ENCODE measurements at places on chromosomes 3 and 15. TPM values are rescaled to one million over a fixed set of nuclear protein-coding genes. Genes with fewer than 3 reads are reported as not detected.
A peak's percentile ranks its signal among the peaks of the same experiment; 100 is the strongest.

- DNase-seq, result no peak
Observed at GRCh38 chr3:97778152-97778551, 13.6 kb downstream of the ARL6 start.

- DNase-seq, result peak; percentile 33
Observed at GRCh38 chr15:74978503-74978902, 16.9 kb upstream of the SCAMP5 start.

The SAXO2 gene
- total RNA-seq, result 0.58 TPM

The MNS1 gene
- total RNA-seq, result 0.66 TPM

The ACTRT3 gene
- not detected for total RNA-seq

- DNase-seq, result no peak
Observed at GRCh38 chr3:16940769-16941700, 56.3 kb downstream of the PLCL2 start.

GRCh38 chr3:171213178-171213577 lies 186.7 kb upstream of the SLC2A2 start:
- no peak for DNase-seq

DNA sequence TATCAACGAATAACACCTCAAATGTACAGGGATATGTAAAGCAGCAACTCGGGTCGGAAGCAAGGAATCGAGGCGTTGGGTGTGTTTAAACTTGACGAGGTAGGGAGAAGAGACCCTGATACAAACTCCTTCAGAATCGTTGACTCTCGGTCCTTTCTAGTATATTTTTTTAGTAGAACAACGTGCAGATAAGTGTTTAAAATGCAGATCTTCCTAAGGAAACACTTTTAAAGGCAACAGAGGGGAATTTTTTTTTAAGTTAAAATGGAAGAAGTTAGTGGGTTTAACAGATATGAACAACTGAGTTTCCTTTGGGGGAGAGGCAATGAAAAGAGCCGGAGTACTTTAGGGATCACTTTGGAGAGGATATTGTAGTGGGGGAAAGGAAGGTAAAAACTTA lies 1.1 kb upstream of the KPNA4 start:
- DNase-seq, result no peak

The CAPN3 gene
- total RNA-seq, result 0.43 TPM

The OCA2 gene
- total RNA-seq, result 0.12 TPM

GRCh38 chr3:179510496-179510895 lies 52.2 kb upstream of the ACTL6A start:
- no peak for DNase-seq

The RPUSD3 gene
- total RNA-seq, result 44.5 TPM

DNA sequence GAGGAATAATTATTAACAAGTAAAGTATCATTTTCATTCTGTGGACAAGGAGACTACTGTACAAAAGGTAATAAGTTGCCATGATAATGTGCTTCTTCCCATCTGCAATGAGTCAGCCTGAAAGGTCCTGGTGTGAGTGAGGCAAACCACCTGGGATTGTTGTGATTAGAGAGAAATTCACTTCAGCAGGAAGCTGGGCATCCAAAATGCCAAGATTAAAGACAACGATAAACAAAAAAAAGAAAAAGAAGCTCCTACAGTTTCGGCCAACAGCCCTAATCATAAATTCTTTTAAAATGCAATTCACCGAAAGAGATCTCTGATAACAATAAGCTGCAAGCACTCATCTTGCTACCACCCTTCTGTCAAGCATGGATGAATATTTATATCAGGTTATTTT lies 507.8 kb downstream of the TUSC7 start:
- no peak for DNase-seq

The GATM gene
- total RNA-seq, result 0.78 TPM

- DNase-seq, result peak; percentile 32
Observed at GRCh38 chr15:101068961-101069653, 149.9 kb downstream of the LRRK1 start.

GRCh38 chr3:44561076-44561475 lies 6.1 kb downstream of the ZKSCAN7 start:
- no peak for DNase-seq

The DUOXA2 gene
- total RNA-seq, result not detected

DNA sequence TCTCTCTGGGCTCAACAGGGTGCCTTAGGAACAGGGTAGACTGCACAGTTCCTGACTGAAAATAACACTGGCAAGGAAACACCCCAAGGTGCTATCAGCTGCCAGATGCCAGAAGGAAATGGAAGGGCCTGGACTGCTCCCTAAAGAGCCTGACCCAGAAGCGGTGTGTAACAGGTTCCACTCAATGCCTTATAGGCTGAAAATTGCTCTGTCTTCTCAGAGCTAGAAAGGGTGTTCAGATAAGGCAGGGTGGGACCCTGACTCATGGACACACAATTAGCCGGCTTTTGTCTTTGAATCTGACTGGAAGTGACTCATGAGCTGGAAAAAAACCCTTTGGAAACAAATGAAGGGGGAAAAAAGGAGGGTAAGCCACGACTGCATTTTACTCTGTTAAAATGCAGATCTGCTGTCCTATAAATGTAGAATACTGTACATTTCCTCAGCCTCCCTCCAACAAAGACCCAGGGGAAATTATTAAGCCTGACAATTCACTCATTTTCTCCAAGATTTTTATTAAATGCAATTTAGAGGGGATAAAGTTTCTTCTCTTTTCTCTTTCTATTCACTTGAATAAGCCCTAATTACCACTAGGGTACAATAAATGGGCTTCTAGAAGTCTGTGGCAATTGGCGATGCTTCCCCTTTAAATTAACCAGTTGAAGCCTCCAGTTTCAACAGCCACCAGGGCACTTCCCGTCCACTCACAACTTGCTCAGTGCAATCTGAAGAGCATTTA lies 160.2 kb upstream of the TBL1XR1 start:
- DNase-seq, result peak; percentile 81

DNA sequence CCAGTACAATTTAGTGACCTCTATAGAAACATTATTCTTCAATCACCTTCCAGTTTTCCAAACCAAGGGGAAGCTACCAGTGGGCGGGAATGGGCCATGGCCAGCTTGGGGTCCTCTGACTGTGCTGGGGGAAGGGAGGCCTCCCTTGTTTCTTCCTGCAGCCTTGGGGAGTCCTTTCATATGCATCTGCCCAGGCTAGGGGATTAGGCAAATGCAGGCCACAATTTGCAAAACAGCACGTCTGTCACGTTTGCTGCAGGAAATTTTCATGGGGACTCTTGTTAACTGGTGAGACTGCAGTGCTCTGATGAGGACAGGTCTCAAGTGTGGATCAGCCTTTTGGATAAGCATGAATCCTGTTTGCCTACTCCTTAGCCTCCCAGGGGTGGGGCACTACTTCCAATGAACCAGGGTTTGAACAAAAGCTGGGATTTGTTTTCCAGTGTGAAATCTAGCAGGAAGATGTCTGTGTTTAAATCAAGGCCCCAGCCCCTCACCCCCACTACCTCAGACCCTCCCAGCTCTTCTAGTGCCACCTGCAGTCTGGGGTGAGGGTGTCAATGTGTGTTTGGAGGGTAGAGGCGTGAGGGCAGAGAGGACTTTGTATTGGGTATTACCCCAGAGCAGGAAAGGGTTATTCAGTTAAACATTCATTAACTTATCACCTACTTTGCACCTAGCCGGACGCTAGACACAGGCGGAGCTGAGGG lies 219.9 kb downstream of the OPA1 start:
- DNase-seq, result no peak

DNA sequence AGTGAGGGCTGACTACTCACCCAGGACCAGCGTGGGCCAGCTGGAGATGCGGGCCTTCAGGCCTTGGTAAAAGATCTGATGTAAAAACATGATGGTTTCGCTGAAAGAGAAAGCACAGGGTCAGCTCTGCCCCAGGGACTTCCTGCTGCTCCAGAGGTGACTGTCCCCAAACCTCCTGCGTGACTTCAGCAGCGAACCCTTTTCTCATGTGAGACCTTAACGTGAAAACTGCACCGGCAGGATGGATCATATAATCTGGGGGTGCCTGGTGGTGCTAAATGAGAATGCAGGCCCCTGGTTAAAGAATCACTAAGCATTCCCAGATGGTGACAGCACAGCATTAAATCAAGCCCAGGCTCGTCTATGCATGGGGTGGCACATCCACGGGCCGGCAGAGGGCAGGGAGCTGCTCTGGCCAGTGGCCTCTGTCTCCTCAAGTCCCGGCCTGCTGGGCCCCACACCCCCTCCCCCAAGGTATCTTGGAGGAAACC lies 55.4 kb downstream of the RASGRF1 start:
- DNase-seq, result no peak

DNA sequence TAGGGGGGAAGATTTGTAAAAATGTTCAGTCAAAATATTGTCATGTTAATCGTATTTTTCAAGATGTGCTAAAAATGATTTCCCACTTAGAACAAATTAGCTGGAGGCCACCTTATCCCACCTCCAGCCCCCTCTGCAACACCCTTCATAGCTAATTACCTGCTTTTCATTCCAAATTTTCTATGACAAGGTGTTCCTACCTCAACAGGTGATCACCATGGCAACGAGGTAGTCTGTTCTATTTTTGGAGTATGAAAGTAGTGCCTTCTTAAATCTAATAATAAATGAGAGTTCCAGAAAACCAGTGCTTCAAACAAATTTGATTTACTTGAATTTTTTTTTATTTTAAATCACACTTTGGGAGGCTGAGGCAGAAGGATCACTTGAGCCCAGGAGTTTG lies 149.8 kb downstream of the FNDC3B start:
- no peak for DNase-seq

The STAB1 gene
- not detected for total RNA-seq

GRCh38 chr15:57565311-57565710 lies 26.4 kb upstream of the MYZAP start:
- DNase-seq, result no peak

The TTLL13 gene
- 0.06 TPM for total RNA-seq

The IL17RE gene
- total RNA-seq, result not detected

Data from H4 (cell line).